ENCODE measurements at places on chromosomes 7 and 10.

DNA sequence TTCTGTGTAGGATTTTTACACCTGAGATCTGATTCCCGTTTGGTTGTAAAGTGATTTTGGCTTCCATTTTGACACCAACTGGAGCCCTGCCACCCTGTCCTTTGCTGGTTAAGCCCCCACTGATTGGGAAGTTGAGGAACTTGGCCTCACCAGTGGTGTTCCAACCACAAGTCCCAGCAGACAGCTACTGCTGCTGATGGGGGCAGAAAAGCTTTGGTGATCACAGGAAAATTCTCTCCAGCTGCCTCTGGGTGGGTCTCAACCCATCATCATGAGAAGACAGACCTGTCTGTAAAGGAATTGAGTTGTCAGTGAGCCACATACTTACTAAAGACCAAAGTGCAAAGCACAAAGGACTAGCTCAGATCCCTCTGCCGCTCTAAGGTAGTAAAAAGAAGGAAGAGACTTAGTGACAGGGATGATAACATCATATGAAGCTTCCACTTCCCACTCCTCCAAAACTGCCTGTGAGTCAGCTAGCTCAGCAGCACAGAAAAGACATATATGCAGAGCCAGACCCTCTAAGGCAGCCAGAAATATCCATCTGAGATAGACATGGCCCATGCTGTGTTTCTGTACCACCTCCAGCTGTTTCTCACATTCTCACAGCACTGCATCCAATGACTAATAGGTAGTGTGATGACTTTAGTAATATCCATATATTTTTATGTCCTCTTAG is 22.4 kb upstream of the LRRC17 start:
- no peak for DNase-seq

DNA sequence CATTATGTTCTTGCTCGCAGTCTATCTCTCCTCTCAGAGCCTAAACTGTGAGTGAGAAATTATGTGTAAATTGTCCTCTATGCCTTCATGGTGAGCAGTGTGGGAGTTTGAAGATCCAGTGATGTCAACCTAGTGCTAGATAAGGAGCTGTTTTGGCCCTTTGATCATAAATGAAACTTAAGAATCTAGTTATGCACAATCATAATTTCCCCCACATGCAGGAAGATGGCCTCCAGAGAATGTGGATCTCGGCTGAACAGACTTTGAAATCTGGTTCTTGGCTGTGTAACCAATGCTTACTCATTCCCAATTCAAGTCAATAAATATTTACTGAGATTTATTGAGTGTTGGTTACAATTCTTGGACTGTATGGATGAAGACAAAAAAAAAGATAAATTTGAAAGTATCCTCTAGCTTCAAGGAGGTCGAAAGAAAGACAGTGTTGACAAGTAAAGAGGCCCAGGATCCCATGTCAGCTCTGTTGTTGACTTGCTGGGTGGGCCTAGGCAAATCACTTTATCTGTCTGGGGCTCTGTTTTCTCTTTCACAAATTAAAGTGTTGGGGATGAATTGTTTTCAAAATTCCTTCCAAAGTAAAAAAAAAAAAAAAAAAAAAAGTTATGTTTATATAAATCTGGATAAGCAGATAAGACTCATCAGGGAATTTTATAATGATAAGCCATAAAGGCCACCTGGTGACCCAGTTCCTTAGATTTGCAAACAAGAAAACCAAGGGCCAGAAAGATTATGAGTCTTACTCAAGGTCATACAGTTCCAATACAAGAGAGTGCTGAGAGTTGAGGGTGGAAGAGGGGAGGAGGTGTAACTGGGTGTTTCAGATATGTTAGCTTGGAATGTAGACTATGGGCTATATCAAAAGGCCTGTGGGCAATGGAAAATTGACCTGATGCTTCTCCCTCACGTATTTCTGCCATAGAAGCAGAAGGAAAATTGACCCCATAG is 969.9 kb downstream of the KCNMA1 start:
- DNase-seq, result no peak

DNA sequence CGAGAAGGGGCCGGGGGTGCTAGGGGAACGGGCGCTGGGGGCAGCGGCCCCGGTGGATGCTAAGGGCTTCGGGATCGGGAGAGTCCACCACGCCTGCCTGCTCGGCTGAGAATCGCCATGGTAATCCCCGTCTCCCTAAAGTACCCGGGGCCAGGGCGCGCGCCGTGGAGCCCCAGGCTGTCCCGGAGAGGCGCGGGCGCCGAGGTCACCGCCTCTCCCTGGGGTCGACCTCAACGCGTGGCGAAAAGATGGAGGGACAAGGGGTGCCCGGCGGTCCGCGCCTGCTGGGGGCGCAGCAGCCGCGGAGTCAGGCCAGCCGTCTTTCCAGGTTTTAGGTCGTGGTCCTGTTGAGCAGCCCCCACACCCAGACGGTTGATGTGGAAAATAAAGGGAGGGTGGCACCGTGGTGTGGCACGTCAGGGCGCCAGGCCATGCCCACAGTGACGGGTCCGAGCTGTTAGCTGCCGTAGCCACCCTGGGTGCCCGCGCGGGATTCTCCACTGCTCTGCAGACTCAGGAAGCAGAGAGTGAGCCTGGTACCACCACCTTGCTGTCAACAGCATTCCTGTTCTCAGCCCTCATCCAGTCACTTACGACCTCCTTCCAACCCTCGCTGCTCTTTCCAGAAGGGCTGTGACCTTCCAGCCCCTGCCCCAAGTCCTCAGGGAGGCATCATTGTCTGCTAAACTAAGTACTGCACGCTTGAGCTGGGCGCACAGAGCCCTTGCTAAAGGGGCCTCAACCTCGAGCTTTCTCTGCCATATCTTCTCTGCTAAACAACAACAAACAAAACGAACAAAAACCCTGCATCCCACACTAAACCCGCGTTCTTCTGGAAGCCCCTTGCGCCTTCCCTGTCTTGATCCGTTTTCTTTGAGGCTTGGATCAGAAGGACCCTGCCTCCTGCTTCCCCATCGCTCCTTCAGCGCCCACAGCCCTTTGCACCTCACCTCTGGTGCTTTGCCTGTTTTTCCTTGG is 666 bp downstream of the SMKR1 start:
- DNase-seq, result no peak

GRCh38 chr7:135536150-135536549 is 21.6 kb upstream of the NUP205 start:
- no peak for DNase-seq

- DNase-seq, result no peak
Observed at GRCh38 chr10:116155191-116155590, 117.8 kb downstream of the GFRA1 start.

DNA sequence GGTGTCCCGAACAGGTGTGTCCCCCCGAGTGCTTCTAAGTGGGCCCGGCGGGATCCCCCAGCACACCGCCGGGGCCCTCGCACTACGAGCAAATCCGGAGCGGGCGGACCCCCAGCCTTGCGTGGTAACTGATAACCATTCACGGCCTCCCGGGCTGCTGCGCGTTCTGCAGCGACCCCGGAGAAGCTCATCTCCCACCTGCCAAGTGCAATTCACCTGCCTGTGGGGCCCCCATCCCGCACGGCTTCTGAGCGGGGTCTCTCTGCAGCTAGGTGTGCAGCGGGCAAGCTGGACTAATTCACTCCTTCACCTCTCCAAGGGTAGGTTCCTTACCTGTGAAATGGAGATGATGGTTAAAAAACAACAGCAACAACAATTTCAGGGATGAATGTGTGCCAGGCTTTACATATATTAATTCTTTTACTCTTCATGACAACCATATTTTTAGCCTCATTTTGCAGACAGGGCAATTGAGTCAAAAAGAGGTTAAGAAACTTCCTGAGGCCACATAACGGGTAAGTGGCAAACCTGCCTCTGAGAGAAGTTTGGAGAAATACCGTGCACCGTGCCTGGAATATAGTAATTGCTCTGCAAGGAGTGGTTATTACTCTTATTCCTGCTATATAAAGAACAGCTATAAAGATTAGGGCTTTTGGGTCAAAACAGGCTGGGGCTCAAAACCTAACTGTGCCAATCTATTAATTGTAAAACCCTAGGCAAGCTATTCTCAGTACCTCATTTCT is 652 bp upstream of the PODXL start:
- DNase-seq, result no peak

All from activated T-helper 1 cell treated with anti-CD3 and anti-CD28 coated beads, Interleukin-2, amount 50 U/mL, for 16 hours (primary cell).